ENCODE measurements at places on chromosomes 11 and 22.
A peak's percentile ranks its signal among the peaks of the same experiment; 100 is the strongest.

- DNase-seq: no peak
Observed at GRCh38 chr22:18111759-18112330, 1.2 kb downstream of the TUBA8 start.

- DNase-seq: peak; percentile 48
Observed at GRCh38 chr11:134050541-134051383, 18.1 kb upstream of the JAM3 start.

- DNase-seq: no peak
Observed at GRCh38 chr11:86214710-86215109, 29.8 kb upstream of the EED start.

- no peak for DNase-seq
Observed at GRCh38 chr22:48578138-48579042, 1249.3 kb downstream of the BRD1 start.

- no peak for DNase-seq
Observed at GRCh38 chr11:42598341-42598740, 713.5 kb upstream of the API5 start.

DNA sequence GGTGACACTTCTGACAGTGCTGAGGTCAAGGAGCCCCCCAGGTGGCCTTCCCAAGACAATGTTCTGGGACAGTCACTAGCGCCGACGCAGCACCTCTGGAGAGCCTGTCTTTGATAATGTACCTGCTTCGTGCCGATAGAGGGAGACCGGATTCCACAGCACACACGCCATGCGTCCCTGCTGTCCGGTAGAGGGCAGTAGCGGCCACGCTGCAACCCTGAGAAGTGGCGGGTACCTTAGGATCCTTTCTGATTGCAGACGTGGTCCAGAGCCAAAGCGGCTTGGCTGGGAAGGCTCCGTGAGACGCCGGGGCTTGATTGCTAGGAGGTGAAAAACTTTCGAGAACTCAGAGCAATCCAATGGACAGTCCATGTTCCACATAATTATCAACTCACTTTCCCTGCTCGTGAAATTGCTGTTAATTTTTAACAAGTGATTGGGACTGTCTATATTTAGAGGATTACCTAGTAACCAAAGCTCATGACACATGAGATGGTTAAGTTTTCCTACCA, 11.4 kb upstream of the BARX2 start:
- peak; percentile 76 for DNase-seq

GRCh38 chr11:78373689-78374088, 43.9 kb downstream of the GAB2 start:
- no peak for DNase-seq

GRCh38 chr11:1699771-1700170, 2.8 kb downstream of the KRTAP5-6 start:
- no peak for DNase-seq

GRCh38 chr11:24348908-24349307, 147.9 kb upstream of the LUZP2 start:
- DNase-seq: no peak

GRCh38 chr11:68855205-68855981, 13.7 kb upstream of the CPT1A start:
- peak; percentile 55 for DNase-seq

- no peak for DNase-seq
Observed at GRCh38 chr22:36384766-36385481, 2.8 kb downstream of the MYH9 start.

GRCh38 chr22:41445129-41446056, 1.2 kb downstream of the TOB2 start:
- DNase-seq: no peak

GRCh38 chr11:27295928-27296327, 67.1 kb downstream of the CCDC34 start:
- no peak for DNase-seq

DNA sequence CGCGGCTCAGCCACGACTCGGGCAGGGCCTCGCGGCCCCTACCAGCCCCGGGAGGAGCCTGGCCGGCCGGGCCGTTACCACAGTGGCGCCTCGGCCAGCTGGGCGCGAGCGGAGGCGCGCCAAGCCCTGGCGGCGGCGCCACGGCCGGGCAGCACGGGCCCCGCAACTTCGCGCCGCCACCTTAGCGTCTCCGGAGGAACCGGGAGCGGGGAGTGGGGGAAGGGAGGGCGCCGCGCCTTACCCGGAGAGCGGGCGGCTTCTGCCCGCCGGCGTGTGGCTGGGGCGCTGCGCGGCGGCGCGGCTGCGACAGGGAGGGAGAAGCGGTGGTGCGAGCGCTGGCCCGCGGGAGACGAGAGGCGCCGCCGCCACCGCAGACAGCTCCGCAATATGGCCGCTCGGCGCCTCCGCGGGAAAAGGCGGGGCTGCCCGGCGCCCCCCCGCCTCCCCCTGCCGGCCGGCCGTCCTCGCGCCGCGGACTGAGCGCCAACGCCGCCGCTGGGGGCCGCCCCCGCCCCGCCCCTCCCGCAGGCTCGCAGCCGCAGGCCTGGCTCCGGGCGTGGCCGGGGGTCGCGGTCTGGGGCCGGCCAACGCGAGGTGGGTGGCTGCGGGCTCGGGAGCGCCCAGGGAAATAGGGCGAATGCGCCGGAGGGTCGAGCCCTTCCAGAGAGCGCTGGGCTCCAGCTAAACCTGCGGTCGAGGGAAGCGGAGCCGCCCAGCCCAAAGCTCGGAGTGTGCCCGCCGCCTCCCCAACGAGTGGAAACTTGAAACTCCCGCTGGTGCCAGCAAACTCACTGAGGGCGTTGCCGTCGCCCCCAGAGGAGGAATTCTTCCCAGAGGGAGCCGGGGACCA, at the start of gene RDX:
Gene RDX (minus strand): TSS at position 389 of the 850 bp plus-strand sequence. CDS start 16,922 bp downstream, outside the sequence.
- peak; percentile 76 for DNase-seq

DNA sequence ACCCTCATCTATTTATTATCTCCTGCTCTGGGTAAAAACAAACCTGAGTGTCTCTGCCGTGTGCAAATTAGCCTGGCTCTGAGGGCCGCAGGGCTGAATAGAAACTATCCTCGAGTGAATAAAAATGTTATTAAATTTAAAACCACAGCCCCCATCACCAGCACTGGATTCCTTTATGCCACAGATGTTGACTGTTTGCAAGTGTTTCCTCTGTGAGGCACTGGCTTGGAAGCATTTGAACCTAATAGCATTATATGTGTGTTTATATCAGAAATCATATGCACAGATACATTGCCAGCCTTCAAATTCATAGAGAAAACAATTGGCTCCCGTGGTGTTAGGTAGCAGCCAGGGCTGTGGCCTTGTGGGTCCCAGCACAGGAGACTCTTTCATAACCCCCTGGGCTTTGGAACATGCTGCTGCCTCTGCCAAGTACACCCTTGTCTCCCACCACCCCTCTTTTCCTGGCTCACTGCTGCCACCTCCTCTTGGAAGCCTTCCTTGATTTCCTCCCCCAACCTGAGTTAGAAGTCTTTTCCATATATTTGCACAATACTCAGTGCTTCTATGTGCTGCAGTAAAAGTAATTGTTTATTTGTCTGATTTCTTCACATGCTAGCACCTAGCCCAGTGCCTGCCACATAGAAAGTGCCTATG, 294.4 kb downstream of the DDX10 start:
- peak; percentile 34 for DNase-seq

DNA sequence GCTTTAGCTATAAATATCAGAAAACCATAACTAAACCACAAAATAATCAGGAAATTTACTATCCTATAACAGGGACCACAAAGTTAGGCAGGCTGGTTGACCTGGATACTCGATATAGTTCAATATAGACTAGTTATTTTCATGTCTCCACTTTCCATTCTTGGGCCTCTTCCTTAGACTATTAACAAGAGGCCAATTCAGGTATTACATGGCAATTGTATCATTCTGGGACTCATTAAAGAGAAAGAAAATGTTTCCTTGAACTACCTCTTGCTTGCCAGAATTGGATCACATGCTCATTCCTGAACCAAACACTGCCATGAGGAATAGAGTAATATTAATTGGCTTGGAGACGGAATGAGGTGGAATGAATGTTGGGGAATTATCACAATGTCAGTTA, 76.0 kb downstream of the EIF3M start:
- DNase-seq: no peak

DNA sequence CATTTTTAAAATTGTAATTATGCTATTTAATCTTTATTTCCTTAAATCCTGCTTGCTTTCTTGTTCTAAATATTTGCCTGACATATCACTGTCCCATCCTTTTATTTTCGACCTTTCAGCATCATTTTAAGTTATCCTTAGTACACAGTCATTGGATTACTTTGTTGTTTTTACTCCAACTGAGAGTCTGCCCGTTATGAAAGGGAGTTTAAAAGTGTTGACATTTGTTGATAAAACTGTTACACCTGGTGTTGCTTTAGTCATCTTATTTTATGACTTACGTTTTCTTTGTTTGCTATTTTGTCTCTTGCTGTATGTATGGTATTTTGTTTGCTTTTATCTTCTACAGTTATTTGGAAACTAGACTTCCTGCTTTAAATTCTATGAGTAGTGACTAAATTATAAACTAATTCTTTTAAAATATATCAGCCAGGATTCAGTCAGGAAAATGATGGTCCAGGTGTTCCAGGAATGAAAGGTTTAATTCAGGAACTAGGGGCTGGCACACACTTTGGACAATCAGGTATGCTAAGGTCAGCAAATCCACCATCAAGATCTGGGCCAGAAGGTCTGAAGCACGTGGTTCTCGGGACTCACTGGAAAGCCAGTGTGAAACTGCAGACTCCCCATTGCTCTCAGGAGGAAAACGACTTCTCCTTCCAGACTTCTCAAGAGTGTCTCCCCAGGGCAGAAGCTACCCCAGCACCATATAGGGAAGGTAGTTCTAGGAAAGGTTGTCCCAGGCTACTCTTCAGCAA, 86.0 kb downstream of the RASSF10 start:
- no peak for DNase-seq

DNA sequence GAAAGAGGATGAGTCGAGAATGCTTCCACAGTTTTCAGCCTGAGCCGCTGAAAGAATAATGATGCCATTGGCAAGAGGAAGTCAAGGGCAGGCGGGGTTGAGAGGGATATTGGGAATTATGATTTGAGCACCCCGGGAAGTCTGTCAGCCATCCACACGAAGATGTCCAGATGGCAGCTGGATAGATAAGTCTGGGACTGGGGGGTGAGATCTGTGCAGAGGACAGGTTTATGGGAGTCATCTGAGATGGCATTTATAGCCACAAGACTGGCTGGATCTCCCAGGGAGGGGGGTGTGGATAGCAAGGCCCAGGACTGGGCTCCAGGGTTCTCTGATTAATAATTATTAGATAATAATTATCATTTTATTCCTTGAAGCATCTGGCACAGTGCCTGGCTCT, 5.1 kb upstream of the STIP1 start:
- no peak for DNase-seq

- peak; percentile 66 for DNase-seq
Observed at GRCh38 chr22:25153961-25154666, 45.5 kb upstream of the CRYBB3 start.

DNA sequence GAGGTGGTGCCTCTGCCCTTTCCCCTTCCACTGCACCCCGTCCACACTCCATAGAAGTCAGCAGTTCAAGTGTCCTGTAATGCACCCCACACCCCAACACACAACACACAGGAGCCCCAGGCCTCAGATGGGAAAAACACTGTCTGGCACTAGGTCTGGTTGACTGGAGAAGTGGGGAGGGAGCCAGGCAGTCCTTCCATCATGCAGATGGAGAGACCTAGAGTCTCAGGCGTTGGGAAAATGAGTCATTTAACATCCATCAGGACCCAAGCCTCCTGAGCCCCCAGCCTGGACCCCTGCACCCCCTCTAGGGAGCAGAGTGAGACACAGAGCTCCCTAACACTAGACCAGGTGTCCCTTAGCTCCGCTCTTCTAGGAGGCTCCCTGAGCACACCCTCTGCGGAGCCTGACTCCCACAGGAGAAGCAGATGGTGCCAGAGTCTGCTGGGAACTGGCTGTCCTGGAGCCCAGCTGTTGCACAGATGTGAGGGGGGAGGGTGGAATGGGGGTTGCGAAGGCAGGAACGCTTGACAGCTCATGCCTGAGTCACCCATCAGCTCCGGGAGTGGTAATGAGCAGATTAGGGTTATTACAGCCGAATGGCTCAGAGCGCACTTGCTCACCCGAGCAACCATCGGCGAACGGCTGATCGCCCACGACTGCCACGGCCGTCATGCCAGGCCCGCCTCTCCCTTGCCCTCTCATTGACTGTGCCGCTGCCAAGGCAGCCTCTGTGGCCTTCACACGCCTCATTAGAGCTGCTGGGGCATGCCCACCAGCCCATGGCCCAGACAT, 22.1 kb upstream of the SYT7 start:
- peak; percentile 97 for DNase-seq

- DNase-seq: no peak
Observed at GRCh38 chr11:81941998-81942397, 791.7 kb downstream of the FAM181B start.

DNA sequence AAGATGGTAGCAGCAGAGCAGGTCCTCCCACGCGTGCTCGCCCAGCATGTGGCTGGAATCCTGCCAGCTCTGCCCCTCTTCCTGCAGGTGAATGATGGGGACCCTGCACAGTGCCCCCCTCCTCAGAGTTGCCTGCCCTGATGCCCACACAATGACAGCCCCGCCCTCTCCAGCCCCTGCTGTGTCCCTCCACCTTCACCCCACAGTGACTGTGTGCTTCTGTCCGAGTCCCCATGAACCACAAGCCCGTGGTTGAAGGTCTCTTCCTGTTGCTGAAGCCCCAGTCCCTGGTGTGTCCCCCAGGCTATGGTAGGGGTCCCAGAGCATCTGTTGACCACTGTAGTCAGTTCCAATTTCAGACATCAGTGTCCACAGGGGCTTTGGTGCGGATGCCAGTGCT, 71.0 kb downstream of the BRD1 start:
- DNase-seq: no peak

GRCh38 chr11:128701086-128701485, 7.2 kb downstream of the FLI1 start:
- DNase-seq: peak; percentile 60

DNA sequence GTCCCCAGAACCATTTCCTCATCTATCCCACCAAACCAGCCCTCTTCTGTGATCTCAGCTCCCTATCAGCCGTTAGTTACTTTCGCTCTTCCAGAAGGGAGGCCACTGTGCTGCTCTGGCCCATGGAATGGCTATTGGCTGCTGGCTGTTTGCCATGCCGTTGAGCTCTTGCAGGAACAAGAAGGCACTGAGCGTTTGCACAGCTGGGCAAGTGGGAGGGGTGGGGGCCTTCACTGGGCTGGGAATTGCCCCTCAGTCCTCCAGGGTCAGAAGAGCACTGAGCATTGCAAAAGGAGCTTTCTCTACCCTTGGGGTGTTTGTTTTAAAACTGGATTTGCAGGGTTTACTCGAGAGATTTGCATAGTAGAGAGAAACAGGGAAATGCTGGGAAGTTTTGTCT, 129.0 kb upstream of the PARVA start:
- DNase-seq: no peak

GRCh38 chr11:36976741-36977140, 378.7 kb upstream of the RAG2 start:
- DNase-seq: no peak

GRCh38 chr11:26227883-26228502, 103.9 kb upstream of the ANO3 start:
- DNase-seq: no peak

Data from AG10803 (cell line).